Breast epithelium (tissue), 4 donors: ENCODE measurements at places on chromosomes 5 and 9.

DNA sequence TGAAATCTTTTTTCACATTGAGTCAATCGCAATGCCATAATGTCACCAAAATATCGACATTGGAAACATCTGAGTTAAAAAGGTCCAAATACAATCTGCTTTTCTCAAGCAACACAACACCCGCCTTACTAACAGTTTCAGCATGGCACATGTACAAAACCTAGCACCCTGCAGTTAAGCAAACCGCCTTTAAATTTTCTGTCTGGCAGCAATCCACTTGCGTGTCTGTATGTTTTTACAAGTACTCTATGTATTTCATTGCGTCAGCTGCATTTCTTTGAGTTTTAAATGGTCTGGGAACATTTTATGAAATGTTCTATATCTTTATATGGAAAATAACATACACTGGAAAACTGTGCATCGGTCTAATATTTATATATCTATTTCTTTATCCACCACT, 134.6 kb downstream of the DENND1A start:
- DNase-seq: no peak

DNA sequence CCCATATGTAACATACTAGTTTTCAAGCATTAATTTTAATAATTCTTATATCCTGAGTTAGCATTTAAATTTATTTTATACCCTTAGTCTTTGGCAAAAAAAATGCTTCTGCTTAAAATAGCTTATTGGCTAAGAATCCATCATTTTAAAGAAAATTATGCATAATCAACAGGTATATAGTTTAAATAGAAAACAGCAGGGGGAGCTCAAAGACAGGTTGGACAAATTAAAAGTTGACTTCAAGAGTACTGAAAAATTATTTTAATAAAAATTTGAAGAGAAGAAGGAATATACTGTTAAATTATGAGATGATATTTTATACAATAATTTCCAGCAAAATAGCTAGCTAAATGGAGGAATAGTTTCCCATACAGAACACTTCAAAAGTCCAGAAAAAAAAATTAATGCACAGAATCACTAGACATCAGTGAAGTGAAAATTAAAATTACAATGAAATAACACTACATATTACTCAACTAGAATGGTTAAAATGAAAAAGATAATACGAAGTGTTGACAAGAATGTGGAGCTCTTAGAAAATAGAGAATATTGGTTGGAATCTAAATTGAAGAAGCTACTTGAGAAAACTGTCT, 387.1 kb downstream of the PDE4D start:
- DNase-seq: no peak

DNA sequence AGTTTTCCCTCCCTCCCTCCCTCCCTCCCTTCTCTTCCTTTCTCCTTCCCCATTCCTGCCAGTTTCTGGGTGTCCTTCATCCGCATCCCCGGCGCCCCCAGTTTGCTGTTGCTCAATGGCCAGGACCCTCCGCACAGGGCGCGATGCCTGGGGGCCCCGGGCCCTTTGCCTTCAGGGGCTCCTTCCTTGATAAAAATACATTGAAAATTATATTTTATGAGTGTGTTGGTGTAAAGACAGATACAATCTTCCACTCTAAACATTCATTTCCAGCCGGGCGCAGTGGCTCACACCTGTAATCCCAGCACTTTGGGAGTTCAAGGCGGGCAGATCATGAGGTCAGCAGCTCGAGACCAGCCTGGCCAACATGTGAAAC, 7.6 kb upstream of the AGPAT2 start:
- no peak for DNase-seq

- DNase-seq: no peak
Observed at GRCh38 chr5:76978869-76979268, 26.0 kb downstream of the CRHBP start.

GRCh38 chr5:173691931-173692330, 75.5 kb upstream of the BOD1 start:
- no peak for DNase-seq
